Activated CD4-positive, alpha-beta T cell treated with anti-CD3 and anti-CD28 coated beads, Interleukin-2, amount 50 U/mL, for 1 hour (primary cell): ENCODE measurements at places on chromosomes 16 and 17.

GRCh38 chr17:81607431-81607830 is 29.5 kb downstream of the NPLOC4 start:
- no peak for DNase-seq

- DNase-seq: no peak
These were observed 10.2 kb upstream of the TXNDC11 start for GRCh38 chr16:11752856-11753255.

DNA sequence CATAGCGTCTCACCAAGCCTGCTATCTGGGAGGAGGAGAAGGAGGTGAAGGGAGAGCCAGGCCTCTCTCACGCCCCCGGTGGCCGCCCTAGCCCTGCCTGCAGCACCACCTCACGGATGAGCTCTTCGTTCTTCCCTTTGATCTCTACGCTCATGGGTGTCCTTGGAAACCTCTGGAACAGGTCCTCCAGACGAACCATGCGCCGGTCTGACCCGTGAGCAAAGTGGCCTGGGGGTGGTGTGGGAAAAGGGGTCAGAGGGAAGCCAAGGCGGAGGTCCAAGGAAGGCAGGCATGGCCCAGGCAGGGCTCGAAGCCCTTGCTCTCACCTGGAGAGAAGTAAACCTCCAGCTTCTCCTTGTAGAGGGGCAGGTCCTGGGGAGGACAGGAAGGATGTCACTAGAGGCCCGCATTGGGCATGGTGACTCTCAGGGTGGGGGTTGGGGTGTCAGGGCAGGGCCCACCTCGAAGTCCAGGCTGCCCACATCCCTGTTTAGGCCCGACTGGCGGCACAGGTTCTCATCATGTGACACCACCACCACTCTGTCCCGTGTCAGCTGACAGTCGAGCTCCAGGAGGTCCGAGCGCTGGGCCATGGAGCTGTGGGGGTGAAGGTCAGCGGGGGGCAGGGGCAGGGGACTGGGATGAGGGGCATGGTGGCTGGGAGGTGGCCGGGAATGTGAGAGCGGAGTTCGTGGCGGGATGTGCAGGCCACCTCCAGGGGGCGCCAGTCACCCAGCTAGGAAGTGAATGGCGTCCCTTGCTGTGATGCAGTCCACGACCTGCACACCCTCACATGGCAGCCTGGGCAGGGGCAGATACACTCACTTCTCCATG is 923 bp downstream of the GDPD3 start:
- DNase-seq: peak; percentile 54

DNA sequence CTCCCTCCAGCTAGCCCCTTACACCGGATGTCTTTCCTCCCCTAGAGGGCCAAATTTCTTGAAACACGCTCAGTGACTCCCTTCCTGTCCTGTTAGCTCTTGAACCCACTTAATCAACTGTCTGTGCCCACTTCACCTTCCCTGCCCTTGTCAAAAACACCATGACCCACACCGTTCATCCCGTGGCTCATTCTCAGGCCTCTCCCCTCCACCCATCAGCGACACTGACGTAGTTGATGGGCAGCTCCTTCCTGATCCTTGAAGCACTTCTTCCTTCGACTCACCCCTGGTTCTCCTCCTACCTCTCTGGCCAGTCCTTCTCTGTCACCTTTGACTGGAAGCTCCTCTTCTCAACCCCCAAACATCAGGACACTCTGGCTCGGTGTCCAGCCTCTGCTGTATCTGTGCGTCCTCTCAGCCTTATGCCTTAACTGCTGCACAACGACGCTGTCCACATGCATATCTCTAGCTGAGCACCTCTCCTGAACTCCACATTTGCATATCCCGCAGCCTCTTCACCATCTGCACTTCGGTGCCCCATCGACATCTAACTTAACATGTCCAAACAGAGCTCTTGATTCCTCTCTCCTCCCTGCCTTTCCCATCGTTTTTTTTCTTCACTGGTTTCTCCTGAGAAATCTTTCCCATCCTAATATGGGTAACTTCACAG is 39.3 kb upstream of the CCDC182 start:
- no peak for DNase-seq

- DNase-seq: no peak
These were observed 988 bp upstream of the IL21R start for GRCh38 chr16:27400751-27401620.

- DNase-seq: no peak
These were observed 392 bp upstream of the HID1 start for GRCh38 chr17:74972973-74973328.

GRCh38 chr17:39156491-39156890 is 5.1 kb upstream of the PLXDC1 start:
- no peak for DNase-seq

DNA sequence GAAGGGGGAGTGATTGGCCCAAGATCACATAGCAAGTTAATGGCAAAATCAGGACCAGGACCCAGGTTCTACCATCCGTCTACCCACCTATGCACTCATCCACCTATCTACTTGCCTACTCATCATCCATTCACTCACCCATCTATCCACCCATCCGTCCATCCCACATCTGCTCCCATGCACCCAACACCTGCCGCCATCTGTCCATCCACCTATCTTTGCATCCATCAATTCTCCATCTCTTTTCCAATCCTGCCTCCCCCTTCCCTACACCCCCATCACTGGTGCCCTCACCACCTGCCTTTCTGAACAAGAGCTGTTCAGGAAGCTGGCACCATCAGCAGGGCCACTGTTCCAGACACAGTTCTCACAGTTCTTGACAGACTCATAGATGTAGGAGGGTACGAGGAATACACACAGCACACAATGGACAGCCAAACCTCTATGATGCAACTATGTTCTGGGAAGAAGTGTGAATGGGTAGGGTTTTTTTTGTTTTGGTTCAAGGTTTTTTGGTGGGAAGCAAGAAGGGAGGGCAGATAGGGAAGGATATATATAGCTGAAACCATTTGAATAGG is 4.5 kb downstream of the SAMD14 start:
- no peak for DNase-seq

GRCh38 chr17:70021726-70022125 is 53.3 kb upstream of the KCNJ16 start:
- no peak for DNase-seq

DNA sequence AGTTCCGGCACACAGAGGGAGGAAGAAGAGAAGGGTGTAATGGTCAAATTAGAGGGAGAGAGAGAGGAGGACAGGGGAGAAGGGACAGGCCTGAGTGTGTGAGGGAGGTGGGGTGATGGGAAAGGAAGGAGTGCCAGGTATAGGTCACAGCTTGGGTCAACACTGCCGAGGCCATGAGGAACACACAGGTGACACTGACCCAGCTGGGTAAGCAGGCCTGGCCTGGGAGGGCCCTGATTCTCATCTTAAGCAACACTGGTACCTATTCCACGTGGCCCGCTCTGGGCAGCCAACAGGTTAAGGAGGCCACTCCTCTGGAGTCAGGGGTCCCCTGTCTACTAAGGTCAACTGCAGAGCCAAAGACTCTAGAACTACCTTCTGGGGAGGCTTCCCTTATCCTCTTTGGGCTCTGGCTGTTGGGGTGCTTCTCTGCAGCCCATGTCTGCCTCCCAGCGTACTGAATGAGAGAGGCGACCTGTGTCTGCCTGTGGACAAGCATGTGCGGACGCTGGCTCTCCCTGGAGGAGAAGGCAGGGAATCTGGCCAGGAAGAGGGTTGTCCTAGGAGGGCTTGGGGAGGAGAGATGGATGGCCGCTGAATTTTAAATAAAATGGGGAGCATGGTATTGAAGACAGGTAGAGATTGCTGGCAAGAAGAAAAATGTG is 57.6 kb downstream of the RGS9 start:
- no peak for DNase-seq

- DNase-seq: no peak
These were observed 14.8 kb downstream of the PMP22 start for GRCh38 chr17:15250135-15250860.

DNA sequence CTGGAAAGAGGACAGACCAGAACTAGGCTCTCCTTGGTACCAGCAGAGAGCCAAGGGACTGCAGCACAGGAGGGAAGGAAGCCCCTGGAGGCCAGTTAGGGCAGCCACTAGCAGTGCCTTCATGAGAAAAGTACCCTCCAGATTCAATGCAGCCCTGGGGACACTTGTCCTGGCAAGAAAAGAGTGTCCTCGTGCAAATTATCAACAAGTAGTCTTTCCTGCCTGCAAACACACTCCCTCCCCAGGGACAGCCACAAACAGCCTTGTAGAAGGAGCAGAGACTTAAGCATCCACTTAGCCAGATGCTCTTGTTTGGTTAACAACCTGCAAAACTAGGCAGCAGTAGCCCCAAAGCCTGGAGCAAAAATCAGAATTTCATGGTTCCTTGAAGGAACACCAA is 24.3 kb downstream of the CENPV start:
- no peak for DNase-seq

DNA sequence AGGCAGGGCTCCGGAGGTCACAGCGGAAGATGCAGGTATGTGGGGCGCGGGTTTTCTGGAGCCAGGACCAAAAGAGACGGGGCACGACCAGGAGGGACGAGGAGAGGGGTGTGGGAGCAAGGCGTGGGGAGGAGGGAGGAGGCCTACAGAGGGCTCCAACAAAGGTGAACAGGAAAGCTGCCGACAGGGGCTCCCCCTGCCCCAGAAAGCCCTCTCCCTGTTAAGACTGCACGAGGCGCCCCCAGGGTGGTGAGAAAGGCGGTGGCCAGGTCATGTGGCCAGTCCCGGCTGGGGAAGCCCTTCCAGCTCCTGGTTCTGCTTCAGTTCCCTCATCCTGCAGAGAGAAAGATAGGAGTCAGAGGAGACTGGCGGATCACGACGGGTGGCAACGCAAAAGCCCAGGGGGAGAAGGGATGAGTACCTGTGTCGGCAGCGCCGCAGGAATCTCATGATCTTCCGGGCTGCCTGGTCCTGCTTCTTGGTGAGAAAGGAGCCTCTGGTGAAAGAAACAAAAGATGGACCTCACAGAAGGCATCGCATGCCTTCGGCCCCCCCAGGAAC is 949 bp upstream of the SPAG7 start:
- no peak for DNase-seq

- peak; percentile 88 for DNase-seq
These were observed 4.3 kb downstream of the THOC6 start for GRCh38 chr16:3027983-3028715.

GRCh38 chr17:64270885-64271284 is 7.8 kb upstream of the TEX2 start:
- DNase-seq: no peak
